ENCODE measurements at places on chromosomes 3 and 15.

DNA sequence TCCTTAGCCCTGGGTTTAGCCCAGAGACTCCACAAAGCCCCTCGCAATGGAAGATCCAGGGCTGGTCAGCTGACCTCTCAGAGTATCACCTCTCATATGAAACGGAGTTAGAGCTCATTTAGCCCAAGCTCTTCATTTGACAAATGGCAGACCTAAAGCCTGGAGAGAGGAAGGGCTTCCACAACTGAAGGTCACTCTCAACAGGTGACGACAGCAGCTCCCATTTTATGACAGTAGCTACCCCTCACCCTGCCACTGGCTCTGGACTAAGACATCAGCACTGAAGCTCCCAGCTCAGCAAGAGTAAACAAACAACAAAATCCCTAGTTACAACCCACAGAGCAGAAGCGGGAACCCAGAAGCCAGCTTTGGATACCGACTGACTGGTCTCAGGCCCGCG, 33.7 kb downstream of the TLE3 start:
- no peak for DNase-seq

- DNase-seq: no peak
Observed at GRCh38 chr3:138803006-138803653, 31.6 kb downstream of the PIK3CB start.

DNA sequence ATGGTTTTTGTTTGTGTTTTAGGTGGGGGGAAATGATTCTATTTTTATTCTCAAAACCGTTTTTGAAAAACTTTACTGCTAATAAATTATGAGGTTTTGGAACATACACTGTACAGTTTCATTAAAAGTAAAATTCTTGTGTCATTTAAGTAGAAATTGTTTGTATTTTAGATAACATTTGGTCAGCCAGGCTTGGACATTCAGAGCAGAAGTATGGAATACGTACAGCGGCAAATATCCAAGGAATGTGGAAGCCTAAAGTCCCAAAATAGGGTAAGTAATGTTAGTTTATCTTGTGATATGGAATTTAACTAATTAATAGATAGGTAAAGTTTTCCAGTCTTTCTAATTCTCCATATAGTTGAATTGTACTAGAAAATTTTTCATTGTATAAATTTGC, 96.6 kb downstream of the SPRED1 start:
- no peak for DNase-seq

GRCh38 chr15:49135911-49136310, 19.5 kb downstream of the COPS2 start:
- DNase-seq: no peak

- DNase-seq: no peak
Observed at GRCh38 chr15:57637846-57638245, 46.1 kb downstream of the MYZAP start.

GRCh38 chr15:80929689-80930088, 59.9 kb downstream of the MESD start:
- no peak for DNase-seq

GRCh38 chr3:77362936-77363335, 323.0 kb downstream of the ROBO2 start:
- no peak for DNase-seq

DNA sequence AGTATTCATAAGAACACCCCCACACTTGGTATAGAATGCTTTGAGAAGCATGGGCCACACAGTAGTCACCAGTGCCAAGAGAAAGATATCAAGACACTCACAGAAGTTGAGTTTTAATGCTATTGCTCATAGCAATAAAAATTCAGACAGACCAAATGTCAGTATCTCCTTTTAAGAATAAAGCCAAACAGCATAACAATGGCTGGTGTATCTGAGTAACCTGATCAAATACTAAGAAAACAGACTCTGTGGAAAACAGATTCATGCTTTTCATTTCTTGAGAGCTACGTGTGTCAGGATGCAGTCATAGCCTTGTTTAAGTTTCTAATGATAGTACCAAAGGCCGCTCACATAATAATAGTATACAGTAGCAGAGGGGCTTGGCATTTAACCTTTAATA, 778.5 kb downstream of the MECOM start:
- no peak for DNase-seq

DNA sequence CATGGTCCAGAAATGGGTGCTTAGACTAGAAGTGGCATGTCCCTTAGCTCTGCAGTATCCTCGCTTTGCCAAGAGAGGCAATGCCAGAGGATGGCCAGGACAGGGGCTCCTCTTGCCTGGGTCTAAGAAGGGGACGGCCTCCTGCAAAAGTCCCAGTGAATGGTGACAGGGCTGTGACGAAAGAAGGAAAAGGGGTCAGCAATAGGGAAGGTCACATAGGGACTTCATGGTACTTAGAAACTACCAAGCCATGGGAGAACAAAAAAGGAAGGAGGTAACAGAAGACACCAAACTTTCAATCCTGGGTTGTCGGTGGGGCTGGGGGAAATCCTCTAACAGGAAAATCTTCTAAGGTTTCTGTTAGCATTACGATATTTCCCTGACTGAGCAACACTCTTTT, 36.2 kb upstream of the ATOSA start:
- DNase-seq: no peak

GRCh38 chr15:62961134-62961533, 81.4 kb upstream of the TPM1 start:
- DNase-seq: no peak

- no peak for DNase-seq
Observed at GRCh38 chr3:8110966-8111798, 390.4 kb upstream of the LMCD1 start.

DNA sequence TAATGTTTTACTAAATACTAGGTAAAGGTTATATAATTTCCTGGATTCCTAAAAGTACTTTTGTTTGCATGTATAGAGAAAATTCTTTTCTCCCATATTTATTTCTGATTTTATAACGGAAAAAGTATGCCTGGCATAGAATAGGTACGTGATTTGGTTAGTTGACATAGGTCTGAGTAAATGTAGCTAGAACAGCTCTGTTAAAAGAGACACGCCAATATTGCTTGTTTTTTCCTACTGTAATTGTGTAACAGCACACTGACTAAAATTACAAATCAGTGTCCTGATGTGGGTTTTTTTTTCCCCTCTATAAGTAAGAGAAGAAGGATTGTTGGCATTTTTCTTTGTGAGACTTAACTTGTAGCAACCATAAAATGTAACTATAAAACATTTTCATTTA, 26.7 kb downstream of the KLHL24 start:
- DNase-seq: no peak

GRCh38 chr3:58897646-58898045, 152.2 kb downstream of the CFAP20DC start:
- no peak for DNase-seq

GRCh38 chr3:134660046-134660441, 9.2 kb upstream of the KY start:
- DNase-seq: no peak

DNA sequence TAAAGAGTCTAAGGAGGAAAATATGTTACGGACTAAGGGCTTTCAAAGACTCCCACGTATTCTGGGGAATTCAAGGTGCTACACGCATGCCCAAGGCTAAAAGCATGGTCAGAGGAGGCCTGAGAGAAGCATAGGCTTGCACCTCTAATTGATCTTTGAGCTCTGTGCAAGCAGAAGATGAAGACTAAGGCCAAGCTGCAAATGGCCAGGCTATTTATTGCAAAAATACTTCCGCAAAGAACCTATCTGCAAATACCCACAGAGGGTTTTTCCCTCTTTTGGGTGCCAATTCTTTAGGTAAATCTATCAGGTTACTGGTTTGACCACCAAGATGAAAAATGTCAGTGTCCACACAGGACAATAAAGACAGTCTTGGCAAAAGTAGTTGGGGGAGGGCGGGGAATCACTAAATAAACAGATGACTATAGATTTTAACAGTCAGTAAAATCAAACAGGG, 119.5 kb downstream of the STAG1 start:
- no peak for DNase-seq

GRCh38 chr3:63192248-63192647, 85.9 kb upstream of the SYNPR start:
- DNase-seq: peak; percentile 3

GRCh38 chr3:127740136-127740915, 67.6 kb downstream of the ABTB1 start:
- DNase-seq: no peak

GRCh38 chr3:104132566-104133403, 1233.9 kb upstream of the ALCAM start:
- no peak for DNase-seq

DNA sequence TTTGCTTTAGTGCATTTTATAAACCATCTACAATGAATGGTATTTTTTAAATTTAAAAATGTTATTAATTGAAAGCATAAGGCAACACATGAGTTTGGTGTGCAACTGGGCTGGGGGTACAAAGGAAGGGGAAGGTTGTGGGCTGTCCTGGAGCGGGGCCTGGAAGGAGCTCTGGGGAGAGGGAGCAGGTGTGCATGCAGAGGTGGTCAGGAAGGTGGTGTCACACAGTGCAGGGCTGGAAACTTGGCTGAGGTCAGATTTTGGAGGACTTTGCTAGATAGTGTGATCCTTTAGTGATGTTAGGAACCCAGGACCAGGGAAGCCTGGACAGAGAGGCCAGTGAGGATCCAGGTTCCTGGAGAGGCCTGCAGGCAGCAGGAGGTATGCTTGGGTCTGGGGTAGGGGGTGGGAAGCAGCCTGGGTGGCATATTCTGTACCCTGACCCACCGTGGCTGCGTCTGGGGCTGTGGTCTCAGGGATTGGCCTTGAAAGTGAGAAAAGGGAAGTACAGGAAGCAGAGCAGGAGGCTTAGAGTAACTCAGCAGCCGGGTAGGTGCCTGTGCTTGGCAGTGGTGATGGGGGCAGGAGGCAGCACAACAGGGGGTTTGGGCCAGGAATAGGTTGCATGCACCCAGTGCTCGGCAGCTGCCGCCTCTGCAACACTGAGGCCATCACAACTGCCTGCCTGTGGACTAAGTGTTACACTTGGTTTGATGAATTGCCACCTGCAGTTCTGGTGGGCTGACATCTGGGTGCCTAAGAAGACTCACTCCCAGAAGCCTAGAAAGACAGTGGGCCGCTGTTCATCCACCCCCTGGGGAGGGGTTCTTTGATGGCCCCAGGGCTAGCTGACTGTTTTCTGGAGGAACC, 33.0 kb downstream of the KY start:
- DNase-seq: no peak

GRCh38 chr3:141877911-141878310, 1.5 kb downstream of the ATP1B3 start:
- DNase-seq: no peak

- DNase-seq: no peak
Observed at GRCh38 chr15:38085114-38085513, 150.7 kb downstream of the TMCO5A start.

GRCh38 chr15:59561547-59561946, 50.0 kb upstream of the GCNT3 start:
- DNase-seq: no peak

DNA sequence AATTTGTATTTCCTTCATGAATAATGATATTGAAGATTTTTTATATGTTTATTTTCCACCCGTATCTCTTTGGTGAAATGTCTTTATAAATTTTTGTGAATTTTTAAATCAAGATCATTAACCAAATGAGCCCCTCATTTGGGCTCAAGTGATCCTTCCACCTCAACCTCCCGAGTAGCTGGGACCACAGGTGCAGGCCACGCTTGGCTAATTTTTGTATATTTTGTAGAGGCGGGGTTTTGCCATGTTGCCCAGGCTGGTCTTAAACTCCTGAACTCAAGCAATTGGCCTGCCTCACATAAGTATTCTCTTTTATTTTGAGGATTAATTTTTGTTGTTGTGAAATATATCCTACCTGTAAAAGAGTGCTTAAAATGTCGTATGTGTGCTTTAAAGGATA, 4.9 kb downstream of the BBS4 start:
- no peak for DNase-seq

DNA sequence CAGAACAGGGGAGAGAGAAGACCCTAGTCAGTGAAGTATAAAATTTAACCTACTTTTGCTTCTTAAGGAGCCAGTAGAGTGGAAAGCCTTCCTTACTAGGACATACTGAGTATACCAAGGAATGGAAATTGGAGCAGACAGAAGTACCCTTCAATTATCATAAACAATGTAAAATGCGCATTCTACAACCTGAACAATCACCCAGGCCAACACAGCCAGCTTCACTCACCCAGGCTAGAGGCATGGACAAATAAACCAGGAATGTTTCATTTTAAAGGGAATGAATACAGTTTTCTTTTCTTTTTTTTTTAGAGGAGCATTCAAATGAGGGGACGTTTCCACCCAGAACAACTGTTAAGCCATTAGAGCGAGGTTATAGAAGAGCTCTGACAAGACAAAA, 41.9 kb upstream of the PLXND1 start:
- DNase-seq: no peak

DNA sequence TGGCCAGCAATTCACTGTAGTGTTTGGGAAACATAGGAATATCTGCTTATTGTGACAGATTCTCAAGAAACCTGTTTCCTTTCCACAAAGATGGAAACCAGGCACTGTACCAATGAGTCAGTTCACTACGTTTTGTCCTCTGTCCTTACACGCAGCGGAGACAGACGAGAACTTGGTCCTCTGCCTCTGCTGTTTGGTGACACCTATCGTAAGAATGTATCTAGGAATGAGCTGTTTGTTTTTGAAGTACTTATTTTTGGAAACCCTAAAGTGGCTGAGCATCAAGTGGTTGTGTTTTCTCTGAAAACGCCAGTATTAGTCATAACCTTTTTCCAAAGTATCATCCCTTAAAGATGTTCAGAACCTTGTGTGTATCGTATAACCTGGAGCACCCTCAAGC, 93.0 kb downstream of the PGPEP1L start:
- DNase-seq: no peak

DNA sequence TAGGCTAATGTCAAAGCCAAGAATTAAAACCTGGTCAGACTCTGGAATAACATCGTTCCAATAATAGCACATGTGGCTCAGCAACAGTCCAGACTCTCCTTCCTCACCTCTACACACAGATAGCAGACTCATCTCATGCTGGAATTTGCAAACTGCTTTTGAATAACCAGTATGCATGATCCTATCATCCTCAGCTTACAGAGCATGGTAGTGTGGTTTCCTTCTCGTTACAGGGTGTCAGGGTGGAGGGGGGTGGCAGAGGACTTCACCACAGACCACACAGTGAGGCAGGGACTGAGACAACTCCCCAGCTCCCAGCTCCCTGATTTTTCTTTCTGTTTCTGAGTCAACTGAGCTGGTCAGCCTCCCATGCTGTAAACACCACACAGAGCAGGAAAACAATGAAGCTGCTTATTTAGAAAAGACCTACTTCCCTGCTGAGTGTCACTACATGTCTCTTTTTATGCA, 101.6 kb downstream of the RPL22L1 start:
- DNase-seq: no peak

DNA sequence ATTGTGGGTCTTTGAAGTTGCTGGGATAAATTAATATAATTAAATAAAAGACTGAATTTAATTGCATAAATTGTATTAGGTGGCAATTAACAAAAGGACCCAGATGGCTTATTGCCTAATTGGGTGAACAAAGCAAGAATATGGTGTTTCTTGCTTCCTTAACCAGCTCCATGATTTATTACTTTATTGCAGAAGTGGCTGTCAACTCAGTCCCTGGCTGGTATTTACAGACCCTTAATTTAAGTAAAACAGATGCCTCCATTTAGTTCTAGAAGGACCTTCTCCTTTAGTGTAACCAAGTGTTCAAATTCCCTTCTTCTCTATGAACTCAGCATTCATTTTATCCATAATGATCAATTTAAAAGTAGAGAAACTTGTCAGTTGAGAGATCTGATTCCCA, 35.1 kb downstream of the DPH3 start:
- no peak for DNase-seq
